ENCODE measurements at places on chromosomes 4 and X.

DNA sequence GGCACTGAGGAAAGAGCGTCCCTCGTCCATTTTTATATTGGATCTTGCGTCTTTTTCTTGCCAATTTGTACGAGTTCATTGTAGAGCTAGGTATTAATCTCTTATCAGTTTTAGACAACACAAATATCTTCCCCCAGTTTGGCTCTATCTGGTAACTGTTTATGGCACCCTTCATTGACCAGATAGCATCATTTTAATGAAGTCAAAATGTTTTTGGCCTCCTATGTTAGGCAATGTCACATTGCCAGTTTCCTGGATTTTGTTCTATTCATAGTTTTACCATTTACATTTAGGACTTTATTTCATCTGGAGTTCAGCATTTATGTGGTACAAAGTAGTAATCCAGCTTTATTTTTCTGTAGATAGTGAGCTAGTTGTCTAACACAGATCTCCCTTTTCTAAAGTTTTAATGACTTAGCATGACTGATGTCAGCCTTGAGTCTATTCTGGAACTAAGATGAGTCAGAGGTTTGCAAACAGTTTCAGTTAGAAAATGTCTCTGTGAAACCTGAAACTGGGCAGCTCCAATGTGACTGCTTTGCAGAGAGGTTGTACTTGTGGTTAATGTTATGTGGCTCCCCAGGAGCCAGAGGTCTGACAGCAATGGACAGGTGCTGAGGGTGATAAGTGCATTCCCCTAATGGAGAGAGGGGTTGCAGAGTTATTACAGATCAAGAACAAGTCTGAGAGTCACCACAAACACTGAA lies 5.3 kb upstream of the STBD1 start:
- DNase-seq, result no peak

GRCh38 chr4:54073271-54073880 lies 9.0 kb upstream of the CHIC2 start:
- DNase-seq, result no peak

DNA sequence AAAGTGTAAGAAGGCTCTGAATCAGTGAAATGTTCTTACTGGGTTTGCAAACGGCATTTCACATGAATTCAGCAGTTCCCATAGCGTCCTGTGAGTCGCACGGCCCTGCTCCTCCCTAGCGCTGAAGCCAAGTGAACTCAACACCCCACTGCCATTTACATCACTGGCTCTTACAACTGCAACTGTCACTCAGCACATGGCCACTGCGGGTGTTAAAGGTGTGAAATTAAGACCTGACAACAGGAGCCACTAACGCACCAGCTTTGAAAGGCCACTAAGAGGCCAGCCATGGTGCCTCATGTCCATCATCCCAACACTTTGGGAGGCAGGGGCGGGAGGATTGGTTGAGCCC lies 31.7 kb downstream of the RNF212 start:
- DNase-seq, result no peak

DNA sequence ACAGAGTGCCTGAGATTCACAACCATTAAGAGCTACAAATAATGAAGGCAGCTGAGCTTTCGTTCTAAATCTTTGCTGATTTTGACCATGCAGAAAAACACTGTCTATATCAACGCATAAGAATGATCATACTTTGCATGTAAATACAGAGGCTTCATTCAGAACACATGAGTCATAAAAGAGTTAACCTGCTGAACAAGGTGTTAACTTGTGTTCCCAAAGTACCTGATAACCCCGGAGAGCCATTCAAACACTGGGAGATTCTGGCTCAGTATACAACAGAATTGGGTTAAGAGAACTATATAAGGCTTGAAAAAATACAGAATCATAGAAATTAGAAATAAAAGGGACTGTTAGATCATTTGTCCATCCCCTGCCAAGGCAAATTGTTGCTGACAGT lies 964.3 kb upstream of the TENM3 start:
- no peak for DNase-seq

GRCh38 chr4:122758033-122758432 lies 25.5 kb downstream of the BBS12 start:
- DNase-seq, result no peak
